ENCODE measurements at places on chromosomes 5 and 9. TPM values are rescaled to one million over a fixed set of nuclear protein-coding genes. Genes with fewer than 3 reads are reported as not detected.

QRFP gene
- total RNA-seq, result not detected

NEUROG1 gene
- not detected for total RNA-seq

IL33 gene
- total RNA-seq, result 15.7 TPM

SLC34A3 gene
- total RNA-seq, result not detected

NRG2 gene
- 1.4 TPM for total RNA-seq

GRCh38 chr9:126386088-126386487, 59.5 kb downstream of the MVB12B start:
- DNase-seq, result no peak

- no peak for DNase-seq
These were observed 187.6 kb upstream of the MAST4 start for GRCh38 chr5:66408576-66408975.

DNA sequence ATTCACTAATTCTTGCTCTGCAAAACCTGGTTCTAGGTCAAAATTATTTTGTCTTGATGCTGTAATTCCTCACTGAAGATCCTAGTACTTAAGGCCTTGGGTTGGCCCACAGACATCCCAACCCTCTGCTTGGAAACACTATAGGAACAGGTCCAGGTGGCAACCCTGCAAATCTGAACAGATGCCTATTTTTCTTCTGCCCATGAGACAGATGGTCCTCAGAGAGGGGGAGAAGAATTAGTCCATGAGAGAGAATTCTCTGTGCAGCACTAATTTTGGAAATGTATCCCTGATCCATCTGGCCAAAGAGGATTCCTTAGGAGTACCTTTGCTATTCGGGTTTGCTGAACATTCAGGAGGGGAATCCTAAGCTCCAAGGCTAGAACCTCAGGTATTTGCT, 156.3 kb downstream of the ELAVL2 start:
- DNase-seq, result no peak

DNA sequence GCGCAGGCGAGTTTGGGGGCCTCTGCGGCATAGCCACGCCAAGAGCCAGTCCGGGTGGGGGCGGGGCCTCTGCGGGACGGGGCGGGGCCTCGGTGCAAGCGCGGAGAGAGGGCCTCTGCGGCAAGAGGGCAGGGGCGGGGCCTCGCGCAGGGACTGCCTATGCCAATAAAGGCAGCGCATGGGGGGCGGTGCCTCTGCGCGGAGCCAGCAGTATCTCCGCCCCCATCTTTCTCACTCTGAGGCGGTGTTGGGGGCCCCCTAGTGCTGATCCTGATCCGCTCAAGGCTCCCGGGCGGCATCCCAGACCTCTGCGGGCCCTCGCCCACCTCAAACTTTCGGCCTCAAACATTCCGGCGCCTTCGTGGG, 9.2 kb upstream of the GPRIN1 start:
- peak; percentile 39 for DNase-seq

GRCh38 chr9:109510506-109510905, 12.4 kb upstream of the PTPN3 start:
- no peak for DNase-seq

DNA sequence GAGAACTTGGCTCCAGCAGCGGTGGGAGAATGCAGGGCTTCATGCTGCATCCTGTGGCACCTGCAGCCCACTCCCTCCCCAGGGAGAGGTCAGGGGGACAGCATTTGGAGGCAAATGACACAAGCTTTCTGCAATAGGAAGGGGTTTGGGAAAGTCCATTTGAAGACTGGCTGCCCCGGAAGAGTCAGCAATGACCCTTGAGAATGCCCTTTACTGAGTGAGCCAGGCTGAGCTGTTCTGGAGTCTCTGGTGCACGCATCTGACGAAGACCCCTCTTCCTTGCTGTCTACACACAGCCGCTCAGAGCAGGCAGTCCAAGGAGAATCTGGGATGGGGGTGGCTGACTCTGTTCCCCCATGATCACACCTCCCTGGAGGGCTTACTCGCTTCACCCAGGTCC, 5.5 kb upstream of the NXNL2 start:
- DNase-seq, result no peak
